ENCODE measurements at places on chromosomes 13 and 19. TPM values are rescaled to one million over a fixed set of nuclear protein-coding genes. Genes with fewer than 3 reads are reported as not detected.

GRCh38 chr19:34319785-34320184 lies 45.2 kb upstream of the GPI start:
- DNase-seq, result no peak

- no peak for DNase-seq
These were observed 6.6 kb upstream of the OR10H5 start for GRCh38 chr19:15780610-15781418.

DNA sequence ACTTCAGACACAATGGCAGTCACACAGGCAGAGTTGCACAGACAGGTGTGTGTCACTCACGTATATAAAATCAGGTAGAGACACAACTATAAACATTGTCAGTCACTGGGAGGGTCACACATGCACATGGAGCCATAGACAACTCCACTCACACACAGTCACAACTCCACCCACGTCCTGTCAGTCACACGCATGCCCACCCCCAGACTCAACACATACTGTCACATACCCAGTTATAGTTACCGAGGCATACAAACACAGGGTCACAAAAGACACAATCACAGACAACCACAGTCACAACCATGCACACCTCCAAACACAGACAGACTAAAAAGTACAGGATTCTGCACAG lies 1.5 kb downstream of the NUMBL start:
- no peak for DNase-seq

DNA sequence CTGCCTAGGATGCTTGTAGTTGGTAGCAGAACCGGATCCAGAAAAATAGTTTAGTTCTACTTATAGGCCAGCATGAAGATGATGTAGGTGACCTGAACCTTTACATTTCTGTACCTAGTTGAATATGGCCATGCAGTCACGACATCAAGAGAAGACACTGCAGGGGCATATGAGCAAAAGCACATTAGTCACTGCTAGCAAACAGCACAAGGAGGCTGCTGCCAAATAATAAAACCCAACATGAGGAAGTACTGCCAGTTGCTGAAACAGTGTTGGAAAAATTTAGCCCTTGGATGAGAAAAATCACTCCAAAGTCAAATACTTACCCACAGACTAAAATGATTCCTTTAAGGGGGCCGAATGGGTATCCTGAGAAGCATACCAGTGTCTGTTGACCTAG lies 20.8 kb downstream of the ERICH6B start:
- no peak for DNase-seq

DNA sequence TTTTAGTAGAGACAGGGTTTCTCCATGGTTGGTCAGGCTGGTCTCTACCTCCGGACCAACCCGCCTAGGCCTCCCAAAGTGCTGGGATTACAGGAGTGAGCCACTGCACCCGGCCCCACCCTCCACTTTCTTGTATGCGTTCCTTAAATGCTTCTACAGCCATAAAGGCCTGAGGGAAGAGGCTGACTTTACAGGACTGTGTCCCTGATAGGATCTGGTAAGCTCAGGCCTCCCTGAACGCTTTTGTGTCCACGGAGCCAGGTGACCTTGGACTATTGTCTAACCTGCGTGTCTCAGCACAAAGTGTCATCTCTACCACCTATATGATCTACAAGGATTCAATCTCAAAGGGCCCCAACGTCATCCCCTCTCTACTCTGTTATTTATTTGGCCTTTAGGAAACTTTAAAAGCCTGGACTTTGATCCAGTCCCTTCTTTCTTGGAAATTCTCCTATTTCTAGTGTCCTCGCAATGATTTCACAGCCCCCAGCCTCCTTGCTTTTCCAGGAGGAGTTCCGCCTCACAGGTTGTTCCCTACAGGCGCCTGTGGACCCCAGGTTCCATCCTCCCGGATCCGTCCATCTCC lies 701 bp downstream of the ZNF552 start:
- DNase-seq, result no peak

- DNase-seq, result no peak
These were observed 114.5 kb downstream of the ATP11A start for GRCh38 chr13:112804374-112804773.

DNA sequence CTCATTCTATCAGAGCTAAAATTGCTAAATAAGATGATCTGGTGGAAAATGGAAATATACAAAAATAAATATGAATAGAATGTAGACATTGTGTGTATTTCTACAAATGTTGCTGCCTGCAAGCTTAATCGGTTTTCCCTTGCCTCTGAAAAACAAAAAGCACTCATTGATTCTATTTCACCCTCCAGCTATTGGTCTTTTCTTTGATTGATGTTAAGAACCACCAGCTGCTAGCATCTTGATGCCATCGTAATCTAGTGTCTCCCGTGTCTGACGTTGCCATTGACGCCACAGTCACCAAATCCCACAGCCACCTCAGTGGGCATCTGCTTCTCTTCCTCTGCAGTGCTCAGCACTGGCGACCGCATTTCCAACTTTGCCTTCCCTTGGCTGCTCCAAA lies 461.8 kb downstream of the MYO16 start:
- DNase-seq, result no peak

- no peak for DNase-seq
These were observed 330.7 kb downstream of the PCDH20 start for GRCh38 chr13:61084988-61085387.

DNA sequence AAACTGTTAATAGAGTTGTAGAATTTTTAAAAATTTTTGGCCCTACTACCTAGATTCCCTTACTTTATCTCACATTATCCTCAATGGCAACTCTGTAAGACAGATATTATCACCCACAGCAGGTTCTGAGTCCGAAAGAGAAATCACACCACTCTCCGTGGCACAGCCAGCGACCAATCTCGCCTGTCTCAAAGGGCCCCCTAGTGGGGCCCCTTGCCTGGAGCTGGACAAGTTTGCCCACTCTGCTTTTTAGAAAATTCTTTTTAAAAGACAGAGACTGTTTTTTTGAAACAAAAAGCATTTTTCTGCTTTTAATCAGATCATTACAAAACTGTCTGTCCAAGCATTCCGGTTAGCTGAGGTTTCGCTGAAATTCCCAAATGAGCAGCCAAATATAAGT lies 21.7 kb downstream of the PHF11 start:
- DNase-seq, result no peak

- no peak for DNase-seq
These were observed 44.1 kb downstream of the POLR1D start for GRCh38 chr13:27665761-27666160.

Gene MAP2K7
- 5.7 TPM for total RNA-seq
